GM13976 (cell line): ENCODE measurements at places on chromosomes 13 and 19.

- DNase-seq: no peak
Observed at GRCh38 chr13:65275108-65275507, 1955.0 kb downstream of the PCDH9 start.

GRCh38 chr19:2328401-2329148, at the start of the genes LSM7 and SPPL2B:
Gene LSM7 (minus strand): TSS chr19:2328586. CDS start chr19:2328566, 20 bp downstream.
Gene SPPL2B (plus strand): TSS chr19:2328684. CDS start chr19:2328710, 26 bp downstream.
- peak; percentile 99 for DNase-seq

DNA sequence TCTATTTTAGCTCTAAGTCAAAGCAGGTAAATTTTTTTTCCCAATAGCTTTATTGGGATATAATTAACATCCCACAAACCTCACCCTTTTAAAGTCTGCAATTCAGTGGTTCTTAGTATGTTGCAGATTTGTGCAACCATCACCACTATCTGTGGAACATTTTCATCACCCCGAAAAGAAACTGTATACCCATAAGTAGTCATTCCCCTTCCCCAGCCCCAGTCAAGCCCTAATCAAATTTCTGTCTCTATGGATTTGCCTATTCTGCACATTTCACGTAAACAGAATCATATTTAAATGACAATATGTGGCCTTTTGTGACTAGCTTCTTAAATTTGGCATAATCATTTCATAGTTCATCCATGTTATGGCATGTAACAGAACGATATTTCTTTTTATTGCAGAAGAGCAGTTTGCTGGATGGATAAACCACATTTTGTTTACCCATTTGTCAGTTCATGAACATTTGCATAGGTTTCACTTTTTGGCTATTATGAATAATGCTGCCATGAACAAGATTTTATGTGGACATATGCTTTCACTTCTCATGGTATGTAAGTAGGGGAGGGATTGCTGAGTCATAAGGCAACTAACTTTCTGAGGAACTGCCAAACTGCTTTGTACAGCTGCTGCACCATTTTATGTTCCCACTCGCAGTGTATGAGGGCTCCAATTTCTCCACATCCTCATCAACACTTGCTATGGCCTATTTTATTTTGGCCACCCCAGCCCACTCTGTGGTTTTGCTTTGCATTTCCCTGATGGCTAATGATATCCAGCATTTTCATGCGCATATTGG, 10.9 kb downstream of the SLC46A3 start:
- DNase-seq: peak; percentile 49

- no peak for DNase-seq
Observed at GRCh38 chr19:31326329-31327028, 22.8 kb downstream of the TSHZ3 start.

- DNase-seq: no peak
Observed at GRCh38 chr19:28882818-28883217, 330.1 kb downstream of the UQCRFS1 start.

GRCh38 chr19:54191011-54191810, at the start of gene TSEN34:
Gene TSEN34 (plus strand): TSS chr19:54191308. CDS start chr19:54191365, 57 bp downstream.
- DNase-seq: peak; percentile 86

DNA sequence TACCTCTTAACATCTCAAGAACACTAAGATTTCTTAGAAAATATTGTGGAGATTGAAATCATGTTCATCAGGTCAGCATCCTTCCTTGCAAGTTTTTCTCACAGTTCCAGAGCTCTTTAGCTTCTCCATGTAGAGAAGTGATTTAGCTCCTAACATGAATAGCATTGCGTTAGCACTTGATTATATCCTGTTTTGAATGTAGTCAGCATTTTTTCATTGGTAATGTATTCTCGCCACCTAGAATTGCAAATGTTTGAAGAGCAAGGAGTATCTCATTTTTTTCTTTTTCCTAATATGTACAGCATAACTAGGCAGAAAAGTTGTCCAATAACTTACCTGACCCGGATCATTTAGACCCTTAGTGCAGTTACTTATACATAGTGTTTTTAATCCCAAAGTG, 6.6 kb downstream of the ZNF470 start:
- no peak for DNase-seq

DNA sequence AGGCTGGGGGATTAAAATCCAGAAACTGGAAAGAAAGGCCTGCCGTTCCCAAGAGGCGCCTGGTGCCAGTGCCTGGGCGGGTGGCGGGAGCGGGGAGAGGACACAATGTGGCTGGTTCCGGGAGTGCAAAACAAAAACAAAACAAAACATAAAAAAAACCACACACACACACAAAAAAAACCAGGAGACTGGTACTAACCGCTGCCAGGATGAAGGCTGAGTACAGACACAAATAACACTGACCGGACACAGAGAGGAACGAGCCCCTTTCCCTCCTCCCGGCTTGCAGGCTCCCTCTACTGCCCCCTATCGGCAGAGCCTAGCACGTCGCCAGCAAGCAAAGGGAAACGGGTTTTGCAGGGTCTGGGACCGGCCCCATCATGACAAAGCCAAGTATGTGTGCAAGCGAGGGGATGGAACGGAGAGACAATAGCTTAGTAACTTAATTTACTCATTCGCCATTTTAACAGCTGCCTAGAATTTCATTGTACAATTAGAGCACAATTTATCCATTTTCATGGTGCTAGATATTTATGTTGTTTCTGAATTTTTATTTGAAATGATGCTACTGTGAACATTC, 17.9 kb upstream of the ZDHHC20 start:
- DNase-seq: peak; percentile 82

DNA sequence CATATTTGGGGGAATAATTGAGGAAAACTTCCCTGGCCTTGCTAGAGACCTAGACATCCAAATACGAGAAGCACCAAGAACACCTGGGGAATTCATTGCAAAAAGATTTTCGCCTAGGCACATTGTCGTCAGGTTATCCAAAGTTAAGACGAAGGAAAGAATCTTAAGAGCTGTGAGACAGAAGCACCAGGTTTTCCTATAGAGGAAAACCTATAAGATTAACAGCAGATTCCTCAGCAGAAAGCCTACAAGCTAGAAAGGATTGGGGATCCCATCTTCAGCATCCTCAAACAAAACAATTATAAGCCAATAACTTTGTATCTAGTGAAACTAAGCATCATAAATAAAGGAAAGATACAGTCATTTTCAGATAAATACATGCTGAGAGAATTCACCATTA, 114.9 kb downstream of the PIBF1 start:
- DNase-seq: no peak

DNA sequence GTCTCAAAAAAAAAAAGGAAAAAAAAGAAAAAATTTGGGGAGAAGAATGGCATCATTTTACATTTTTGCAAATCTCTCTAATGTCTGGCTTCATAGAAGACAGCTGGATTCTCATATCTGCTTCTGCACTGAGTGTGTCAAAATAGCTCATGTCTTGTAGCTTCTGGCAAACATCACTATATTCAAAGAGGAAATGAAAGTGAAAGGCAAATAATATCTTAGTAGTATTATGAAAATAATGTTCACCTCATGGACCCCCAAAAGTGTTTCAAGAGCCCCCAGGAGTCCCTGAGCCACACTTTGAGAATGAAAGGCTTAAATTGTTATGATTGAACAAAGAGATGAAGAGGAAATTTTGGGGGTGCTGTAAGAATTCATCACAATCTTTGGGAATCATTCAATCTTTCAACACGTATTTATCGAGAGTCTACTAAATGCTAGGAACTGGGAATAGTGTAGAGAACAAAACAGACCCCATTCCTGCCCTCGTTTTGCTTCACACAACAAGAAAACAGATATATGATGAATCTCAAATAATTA, 1.2 kb upstream of the SLC6A16 start:
- peak; percentile 77 for DNase-seq

DNA sequence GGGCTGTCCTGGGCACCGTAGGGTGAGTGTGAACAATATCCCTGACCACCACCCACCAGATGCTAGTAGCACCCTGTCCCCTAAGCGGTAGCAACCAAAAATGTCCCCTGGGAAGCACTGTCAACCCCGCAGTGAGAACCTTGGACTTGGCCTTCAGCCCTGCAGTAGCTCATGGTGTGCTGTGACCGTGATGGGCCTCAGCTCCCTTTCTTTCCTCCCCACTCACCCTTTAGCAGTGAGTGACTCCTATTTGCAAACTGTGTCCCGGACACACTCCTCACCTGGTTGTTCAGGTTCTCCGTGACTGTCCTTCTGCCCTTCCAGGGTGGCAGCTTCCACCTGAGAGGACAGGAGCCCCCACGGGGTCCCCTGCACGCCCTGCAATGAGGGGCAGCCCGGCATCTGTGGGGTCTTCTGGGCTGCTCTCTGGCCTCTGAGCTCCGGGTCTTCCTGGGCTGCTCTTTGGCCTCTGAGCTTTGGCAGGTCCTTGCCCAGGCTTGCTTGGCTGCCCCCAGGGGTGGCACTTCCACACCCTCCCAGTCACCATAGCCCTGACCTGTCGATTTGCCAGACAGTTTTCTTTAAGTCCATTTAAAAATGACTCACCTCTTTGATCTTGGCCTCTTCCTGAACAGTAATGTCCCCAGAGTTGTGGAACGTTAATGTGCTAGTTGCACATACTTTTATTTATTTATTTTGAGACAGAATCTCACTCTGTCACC, 3.8 kb downstream of the KDM4B start:
- no peak for DNase-seq

DNA sequence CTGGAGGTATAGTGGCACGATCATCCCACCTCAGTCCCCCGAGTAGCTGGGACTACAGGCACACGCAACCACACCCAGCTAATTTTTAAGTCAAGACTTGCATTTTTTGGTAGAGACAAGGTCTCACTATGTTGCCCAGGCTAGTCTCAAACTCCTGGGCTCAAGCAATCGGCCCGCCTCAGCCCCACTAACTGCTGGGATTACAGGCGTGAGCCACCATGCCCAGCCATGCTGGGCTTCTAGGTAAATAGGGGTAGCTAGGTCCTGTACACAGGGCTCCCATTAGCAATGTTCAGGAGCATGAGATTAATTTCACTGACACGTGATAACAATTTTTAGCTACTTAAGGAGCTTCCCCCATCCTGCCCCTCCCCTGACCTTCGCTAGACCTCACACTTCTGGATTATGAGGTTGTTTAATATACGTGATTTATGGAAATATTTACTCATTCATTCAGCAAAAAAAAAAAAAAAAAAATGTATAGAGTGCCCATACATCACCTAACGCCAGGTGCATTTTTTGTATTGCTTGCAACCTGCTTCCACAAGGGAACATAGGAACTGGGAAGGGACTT, 19.2 kb downstream of the TMEM272 start:
- DNase-seq: no peak

DNA sequence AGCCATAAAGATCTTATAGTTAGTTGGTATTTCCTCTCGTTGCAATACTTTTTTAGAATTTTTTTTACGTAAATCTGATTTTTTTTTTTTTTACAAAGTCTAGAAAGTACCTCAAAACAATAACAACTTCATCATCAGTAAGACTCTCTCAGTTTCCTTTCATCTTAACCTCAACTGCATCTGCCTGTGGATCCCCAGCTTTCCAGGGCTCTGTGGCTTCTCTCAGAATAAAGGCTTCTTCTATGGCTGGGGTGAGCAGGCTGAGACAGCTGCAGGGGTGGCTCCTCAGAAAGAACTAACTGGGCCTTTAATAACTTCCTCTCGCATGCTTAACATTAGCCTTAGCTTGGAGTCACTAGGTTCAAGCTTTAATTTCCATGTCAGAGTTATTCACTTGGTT, 4.2 kb downstream of the ZNF506 start:
- DNase-seq: no peak

DNA sequence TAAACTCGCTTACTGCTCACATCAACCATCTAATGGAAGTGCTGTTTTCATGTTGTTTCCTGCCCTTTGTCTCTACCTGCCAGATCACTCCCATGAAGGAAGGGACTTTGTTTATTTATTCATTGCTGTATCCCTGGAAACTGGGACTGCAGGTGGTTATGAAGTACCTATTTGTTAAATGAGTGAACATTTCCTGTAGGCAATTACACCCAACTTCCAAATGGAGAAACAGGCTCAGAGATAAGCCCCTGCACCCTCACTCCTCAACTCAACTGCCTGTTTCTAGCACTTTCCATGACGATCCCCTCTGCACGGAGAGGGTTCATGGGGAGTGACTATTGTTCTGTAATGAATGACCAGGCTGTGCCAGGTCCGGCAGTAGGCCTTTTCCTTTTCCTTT, 1.9 kb upstream of the SELENOW start:
- DNase-seq: no peak

- no peak for DNase-seq
Observed at GRCh38 chr13:93762708-93763426, 536.3 kb downstream of the GPC6 start.

DNA sequence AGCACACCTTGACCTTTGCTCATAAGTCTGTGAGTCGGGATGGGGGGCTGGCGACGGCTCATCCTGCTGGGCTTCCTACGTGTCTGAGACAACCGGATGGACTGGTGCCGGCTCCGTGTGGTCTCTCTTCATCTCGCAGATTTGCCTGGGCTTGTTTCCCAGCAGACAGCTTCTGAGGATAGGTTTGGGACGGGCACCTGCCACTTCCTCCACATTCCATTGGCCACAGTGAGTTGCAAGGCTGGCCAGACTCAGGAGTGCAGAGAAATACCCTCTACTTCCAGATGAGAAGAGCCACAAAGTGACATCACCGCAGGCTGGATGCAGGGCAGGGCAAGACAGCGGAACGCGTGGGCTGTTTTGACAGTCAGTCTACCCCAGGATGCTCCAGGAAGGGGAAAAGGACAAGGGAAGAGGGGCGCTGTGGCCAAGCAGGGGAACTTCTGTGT, 48.1 kb downstream of the IRS2 start:
- DNase-seq: no peak

DNA sequence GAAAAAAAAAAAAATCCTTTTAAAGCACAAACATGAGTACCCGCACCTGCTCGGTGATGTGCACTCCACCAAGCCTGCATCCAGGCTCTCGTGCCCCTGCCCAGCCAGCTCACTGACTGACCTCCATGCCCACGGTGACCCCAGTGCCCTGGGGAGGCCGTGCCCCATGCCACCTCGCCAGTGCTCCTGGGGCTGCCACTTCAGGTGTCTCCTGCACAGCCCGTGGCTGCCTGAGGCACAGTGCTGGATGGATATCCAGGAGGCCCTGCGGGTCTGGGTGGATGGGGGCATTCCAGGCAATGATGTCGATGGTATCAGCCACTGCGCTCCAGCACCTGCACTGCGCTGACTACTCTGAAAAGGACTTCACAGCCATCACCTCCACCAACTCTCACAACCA, 9.0 kb downstream of the PPP6R1 start:
- no peak for DNase-seq

- DNase-seq: no peak
Observed at GRCh38 chr13:57045826-57046546, 94.7 kb upstream of the PRR20A start.

GRCh38 chr13:26760832-26761582, 421 bp upstream of the GPR12 start:
- peak; percentile 36 for DNase-seq

- peak; percentile 73 for DNase-seq
Observed at GRCh38 chr19:18789883-18790565, 1.1 kb downstream of the COMP start.

GRCh38 chr13:30257468-30258099, 49.8 kb downstream of the KATNAL1 start:
- DNase-seq: peak; percentile 35

DNA sequence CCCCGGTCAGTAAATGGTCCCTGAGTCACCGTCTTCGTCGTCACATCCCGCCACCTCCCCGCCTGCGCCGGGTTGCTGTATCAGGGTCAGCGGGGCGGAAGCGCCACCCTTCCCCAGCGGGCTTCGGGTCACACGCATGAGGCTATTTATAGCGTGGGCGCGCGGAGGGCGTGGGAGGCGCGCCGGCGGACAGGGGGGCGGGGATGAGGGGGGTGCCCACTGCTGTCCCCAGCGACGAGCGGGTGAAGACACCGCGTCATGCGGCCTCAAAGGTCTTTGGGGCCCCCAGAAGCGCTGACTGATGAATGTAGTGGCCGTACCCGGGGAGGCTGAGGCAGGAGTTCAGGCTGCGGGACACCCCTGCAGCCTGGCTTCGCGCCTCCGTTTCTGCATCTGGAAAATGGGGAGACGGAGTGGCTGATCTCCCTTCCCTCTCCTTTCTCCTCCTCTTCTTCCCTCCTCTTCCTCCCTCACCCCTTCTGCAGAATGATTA, 7.9 kb downstream of the UNC13A start:
- peak; percentile 89 for DNase-seq
